LNCaP clone FGC (cell line): ENCODE measurements at places on chromosomes 7 and 10.

DNA sequence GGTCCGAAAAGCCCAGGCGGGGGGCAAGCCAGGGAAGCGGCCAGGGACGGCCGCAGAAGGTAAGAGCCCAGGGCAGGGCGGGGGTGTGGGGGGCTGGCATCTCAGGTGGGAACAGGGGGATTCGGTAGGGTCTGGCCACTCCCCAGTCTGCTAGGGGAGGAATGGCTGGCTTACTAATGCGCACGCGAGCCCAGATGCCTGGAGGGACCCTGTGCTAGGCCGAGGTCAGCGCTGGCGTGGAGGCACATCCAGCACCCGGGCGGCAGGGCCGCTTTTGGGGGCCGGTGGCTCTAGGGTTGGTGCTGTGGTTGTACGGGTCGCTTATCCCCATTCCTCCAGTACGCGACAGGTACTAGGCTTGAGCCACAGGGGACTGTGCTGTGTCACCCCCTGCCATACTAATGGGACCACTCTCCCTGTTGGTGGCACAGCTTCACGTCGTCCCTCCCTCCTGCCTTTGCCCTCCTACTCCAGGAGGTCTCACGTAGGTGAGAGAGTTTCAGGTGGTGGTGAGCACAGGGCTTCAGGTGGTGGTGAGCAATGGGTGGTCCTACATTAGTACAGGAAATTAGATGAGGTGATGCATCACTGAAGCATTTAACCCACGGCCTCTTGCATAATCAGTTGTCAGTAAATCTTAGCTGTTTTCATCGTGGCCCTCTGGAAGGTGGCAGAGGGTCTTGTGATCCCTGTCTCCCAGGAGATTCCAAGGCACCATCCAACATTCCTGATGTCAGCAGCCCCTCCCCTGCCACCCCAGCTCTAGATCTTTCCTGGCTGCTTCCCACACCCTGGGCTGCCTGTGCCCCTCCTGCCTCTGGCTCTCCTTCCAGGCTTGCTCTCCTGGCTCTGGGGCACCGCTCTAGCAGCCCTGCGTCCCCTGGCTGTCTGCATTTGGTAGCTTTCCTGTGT, 971 bp downstream of the AEBP1 start:
- no peak for DNase-seq

DNA sequence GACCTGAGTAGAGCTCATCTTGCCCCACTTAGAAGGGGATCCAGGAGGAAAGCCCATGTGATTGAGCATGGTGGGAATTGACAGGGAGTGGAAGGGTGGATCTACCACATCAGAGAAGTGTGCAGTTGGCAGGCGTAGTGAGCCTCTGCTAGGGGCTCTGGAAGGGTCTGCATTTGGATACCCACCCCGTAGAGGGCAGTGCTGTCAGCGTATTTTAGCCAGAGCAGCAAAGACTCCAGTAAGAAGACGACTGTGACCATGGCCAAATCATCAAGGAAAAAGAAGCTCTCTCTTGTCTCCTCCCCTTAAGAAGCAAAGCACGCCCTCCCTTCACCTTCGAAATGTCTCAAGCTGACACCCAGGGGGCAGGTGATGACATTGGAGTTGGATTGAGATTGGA, 68.8 kb upstream of the INHBA start:
- DNase-seq, result no peak

- DNase-seq, result no peak
These were observed 51.5 kb upstream of the DPYSL4 start for GRCh38 chr10:132135053-132135872.

GRCh38 chr7:44967571-44968446, 11.0 kb downstream of the MYO1G start:
- no peak for DNase-seq

- DNase-seq, result no peak
These were observed 119.6 kb downstream of the ZMIZ1 start for GRCh38 chr10:79188154-79188965.

GRCh38 chr10:28705472-28705871, 28.2 kb downstream of the BAMBI start:
- no peak for DNase-seq

GRCh38 chr7:54839575-54840213, 80.7 kb upstream of the SEC61G start:
- DNase-seq, result peak; percentile 34

DNA sequence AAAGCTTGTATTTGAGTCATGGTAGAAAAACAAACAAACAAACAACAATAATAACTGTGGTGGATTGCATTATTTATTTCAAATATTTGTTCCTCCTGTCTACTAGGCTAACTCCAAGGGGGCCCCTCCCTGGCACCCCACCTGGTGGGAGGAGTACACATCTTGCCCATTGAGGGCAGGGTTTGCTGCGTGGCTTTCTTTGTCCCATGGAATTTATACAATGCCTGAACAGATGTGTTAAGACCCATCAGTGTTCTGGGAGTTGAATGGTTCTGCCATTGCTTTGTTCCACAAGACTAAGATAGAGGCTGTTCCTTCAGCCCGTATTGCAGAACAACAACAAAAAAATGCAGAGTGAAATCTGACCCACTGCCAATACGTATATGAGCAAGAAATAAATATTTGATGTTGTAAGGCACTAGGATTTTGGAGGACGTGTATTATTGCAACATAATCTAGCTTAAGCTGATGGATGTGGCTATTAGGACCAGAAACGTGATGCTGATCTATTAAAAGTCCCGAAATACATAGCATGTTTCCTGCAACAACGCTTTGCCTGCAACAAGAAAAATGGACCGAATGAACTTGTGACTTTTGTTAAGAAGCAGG, 119.1 kb upstream of the JCAD start:
- no peak for DNase-seq

DNA sequence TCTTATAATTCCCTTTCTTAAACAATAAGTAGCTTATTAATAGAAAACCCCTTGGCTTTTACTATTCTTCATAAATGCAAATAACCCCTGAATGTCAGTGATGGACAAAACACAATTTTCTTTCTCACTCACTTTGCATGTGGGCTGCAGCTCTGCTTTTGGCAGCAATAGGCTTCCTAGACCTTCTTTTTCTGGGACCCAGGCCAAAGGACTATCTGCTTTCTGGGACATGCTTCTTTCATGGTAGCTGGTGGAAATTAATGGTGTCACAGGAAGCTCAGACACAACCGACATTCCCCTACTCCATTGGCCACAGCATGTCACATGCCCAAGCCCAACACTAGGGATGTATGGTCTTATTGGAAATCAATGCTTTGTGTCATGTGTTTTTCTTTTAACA, 134.3 kb upstream of the MDFIC start:
- no peak for DNase-seq

- no peak for DNase-seq
These were observed 45.7 kb downstream of the POLR3A start for GRCh38 chr10:77983384-77984341.

GRCh38 chr7:29375641-29376562, 181.3 kb downstream of the CHN2 start:
- no peak for DNase-seq

GRCh38 chr10:117159390-117159789, 21.3 kb upstream of the VAX1 start:
- no peak for DNase-seq

GRCh38 chr10:48289501-48290238, 15.2 kb upstream of the FRMPD2 start:
- DNase-seq, result no peak

DNA sequence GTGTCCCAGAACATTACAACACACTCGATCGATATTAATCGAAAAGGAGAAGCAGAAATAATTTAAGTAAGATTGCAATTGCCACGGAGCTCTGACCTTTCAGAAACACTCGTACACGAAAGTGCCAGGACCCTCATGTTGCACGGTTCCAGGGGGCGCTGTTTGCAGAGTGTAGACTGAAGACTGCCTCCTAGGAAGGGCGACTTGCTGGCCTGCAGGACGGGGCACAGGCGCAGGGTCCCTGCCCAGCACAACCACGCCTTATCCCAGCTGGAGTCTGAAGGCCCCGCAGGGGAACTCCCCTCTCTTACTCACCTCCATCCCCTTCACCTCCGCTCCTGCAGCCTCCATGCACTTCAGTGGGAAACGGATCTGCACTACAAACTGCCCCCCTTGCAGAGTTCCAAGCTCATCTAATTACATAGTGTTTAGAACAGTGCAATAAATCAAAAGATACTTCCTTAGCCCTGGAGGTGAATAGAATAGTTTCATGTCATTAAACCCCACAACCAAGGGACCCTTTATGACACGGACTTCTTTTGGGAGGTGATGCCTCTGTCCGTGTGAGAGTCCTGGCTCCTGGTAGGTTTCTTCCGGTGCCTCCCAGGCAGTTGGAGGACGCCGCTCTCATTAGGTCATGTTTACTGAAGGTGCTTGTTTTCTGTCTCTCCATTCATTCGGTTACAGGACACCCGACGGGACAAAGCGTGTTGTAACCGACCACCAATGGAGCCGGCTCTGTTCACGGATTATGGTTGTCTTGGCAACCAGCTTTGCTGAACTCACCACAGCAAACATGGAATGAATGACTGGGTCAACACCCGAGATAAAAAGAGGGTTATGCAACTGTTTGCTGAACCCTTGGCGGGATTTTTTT, 262.2 kb downstream of the BAMBI start:
- no peak for DNase-seq

- no peak for DNase-seq
These were observed 117.7 kb downstream of the ELFN1 start for GRCh38 chr7:1787681-1788235.

GRCh38 chr10:127492607-127493250, 56.4 kb upstream of the NPS start:
- DNase-seq, result no peak

GRCh38 chr10:63456437-63457210, 9.2 kb downstream of the JMJD1C start:
- no peak for DNase-seq

GRCh38 chr10:3467052-3467951, 294.7 kb upstream of the PITRM1 start:
- DNase-seq, result no peak

GRCh38 chr7:27032839-27033238, 63.0 kb downstream of the HOXA1 start:
- DNase-seq, result no peak

DNA sequence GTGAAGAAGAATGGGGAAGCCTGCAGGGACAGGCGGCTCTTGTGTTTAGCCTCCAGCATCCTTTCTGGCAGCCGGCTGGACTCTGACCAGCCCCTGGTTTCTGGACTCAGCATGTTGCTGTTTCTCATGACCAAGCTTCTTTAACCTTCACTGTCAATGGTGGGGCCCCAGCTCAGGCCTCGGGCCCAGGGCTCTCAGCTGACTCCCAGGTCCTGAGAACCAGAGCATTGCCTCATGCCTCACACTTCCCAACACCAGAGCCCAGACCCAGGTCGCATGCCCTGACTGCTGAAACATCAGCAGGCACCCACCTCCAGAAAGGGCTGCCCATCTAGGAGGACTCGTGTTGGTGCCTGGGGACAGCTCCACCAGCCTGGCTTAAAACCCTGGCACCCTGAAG, 34.8 kb upstream of the FGFR2 start:
- DNase-seq, result no peak

DNA sequence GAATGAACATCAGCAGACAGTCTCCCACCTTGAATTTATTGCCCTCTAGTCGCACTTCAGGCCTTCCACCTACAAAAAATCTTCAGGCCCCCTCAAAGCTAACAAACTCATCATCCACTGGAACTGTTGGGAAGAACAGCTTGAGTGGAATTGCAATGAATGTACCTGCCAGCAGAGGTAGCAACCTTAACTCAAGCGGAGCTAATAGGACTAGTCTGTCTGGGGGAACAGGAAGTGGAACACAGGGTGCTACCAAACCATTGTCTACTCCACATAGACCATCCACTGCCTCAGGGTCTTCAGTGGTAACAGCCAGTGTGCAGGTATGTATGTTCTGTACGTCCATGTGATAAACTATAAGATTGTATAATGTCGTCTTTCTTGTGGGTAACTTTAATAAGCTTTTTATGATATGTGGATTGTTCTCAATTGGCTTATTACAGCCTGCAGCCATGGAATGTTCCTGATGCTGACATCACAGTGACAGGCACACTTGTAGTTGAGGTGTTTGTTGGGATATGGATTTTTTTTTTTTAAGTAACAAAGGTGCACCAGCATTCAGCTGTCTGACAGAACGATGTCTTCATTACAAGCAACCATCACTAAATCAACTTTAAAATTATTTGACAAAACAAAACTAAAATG, 53.3 kb downstream of the UBN2 start:
- no peak for DNase-seq

DNA sequence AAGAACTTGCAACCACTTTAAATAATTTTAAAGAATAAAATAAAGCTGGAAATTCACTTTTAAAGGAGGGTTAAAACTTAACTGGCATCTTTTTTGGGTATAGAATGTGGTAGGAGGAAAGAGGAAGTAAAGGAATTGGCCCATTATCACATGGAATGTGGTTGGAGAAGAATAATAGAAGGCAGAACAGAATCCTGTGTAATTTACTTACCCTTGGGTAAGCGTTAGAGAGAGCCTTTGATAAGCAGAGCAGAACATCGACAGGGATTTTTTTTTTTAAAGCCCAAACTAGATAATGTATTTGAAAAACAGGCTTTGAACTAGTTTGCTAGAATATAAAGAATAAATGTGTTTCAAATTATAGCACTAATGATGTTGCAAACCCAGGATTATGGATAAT, 199.8 kb upstream of the KIAA1217 start:
- no peak for DNase-seq

- DNase-seq, result no peak
These were observed 207.7 kb upstream of the SHH start for GRCh38 chr7:156019776-156020565.

DNA sequence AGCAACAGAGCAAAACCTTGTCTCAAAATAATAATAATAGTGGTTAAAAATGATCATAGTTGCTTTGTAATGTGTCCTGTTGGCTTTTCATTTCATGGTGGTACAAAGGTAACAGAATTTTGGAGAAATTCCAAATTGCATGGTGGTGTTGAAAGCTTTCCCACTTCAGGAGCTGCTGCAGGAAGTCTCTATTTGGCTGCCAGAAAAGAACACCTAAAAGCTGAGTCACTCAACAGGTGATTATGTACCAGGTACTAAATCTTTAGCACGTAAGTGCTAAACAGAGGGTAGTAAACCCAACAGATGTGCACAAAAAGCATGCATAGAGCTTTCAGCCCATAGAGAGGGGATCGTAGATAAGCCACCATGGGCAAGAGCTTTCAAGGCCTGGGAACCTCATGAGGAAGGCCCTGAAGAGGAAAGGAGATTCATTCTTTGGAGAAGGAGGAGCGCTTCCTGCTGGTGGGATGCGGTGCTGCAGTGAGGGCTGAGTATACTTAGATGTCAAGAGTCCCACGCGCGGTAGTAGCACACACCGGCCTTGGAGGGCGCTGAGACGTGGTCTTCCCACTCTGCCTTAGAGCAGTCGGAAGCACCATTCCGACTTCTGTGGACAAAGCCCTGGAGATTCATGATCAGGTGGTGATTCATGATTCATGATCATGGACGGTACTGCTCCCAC, 118.7 kb downstream of the RALA start:
- DNase-seq, result no peak

DNA sequence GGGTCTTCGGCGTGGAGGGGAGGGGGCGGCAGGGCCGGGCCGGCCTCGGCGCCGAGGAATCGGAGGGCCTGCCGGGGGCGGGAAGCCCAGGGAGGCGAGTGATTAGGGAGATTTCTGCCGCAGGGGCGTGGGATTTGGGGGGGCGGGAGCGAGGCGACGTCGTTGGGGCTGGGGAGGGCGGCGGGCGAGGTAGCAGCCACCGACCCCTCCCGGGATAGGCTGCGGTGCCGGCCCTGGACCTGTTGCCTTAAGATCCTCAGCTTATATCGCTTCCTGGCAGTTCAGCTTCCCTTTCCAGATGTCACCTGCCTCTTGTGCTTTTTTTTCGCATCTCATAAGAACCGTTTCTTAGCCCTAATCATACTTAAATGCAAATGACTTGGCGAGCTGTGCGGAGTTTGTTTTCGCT, 655 bp downstream of the LMTK2 start:
- DNase-seq, result no peak

- DNase-seq, result no peak
These were observed 183.2 kb upstream of the NEBL start for GRCh38 chr10:21080261-21080660.
